ENCODE measurements at places on chromosomes 1 and 21.

DNA sequence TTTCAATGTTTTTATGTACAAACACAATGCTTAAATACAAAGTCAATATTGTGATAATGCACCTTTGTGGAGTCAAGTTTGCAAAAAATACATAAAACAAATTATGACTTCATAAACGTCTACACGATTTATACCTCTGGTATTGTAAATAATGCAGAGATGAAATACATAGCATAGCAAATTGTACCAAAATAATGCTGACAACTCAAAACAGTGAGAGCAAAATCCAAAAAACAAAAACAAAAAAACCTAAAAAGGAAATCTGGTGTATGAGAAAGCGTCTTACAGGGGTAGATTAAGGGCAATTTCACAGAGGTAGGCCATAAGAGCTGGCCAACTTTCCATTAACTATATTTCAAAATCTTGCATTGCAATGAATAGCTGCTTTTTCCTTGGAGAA lies 161.5 kb upstream of the LRRC7 start:
- no peak for DNase-seq

- DNase-seq, result no peak
These were observed 227.0 kb downstream of the PBX1 start for GRCh38 chr1:164785841-164786534.

- peak; percentile 47 for DNase-seq
These were observed 2.5 kb upstream of the TNFRSF18 start for GRCh38 chr1:1208713-1209433.

DNA sequence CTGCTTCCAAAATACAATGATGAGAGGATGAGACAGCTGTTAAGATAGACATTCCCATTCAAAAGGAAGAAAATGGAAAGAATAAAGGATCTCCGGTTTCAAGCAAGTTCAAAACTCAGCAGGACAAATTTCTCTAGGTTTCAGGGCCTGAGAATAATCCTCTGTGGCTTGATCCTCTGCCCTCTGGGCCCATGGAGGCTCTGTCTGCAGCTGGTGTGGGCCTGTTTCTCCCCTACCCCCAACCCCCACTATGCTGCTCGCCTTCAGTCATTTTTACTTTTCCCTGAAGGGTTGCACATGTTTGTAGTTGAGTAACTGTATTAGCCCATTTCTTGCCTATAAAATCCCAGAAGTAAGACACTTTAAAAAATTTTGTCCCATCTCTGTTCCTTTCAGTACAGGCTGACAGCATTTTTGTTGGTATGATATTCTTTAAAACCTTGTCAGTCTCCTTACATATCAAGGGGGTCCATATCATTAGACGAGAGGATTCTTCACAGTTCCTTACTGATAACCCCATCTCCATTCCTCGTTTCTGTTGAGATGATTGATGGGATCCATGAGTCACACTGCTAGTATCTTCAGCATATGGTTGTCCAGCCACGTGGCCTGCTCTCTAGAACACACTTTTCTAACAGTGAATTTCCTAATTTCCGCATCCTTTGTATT lies 10.5 kb downstream of the ZMYM4 start:
- DNase-seq, result no peak

GRCh38 chr1:171251042-171251951 lies 3.0 kb downstream of the FMO1 start:
- DNase-seq, result no peak

GRCh38 chr1:112387807-112388206 lies 8.2 kb upstream of the CTTNBP2NL start:
- DNase-seq, result no peak

- DNase-seq, result no peak
These were observed 83.5 kb upstream of the GADD45A start for GRCh38 chr1:67601539-67601938.

DNA sequence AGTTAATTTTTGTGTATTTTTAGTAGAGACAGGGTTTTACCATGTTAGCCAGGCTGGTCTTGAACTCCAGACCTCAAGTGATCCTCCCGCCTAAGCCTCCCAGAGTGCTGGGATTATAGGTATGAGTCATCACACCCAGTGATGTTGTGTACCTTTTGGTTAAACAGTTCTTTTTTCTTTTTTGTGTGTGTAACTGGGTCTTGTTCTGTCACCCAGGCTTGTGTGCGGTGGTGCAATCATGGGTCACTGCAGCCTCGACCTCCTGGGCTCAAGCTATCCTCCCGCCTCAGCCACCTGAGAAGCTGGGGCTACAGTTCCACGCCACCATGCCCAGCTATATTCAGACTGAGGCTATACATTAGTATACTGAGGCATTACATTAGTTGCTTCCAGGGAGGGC lies 37.8 kb downstream of the GABPB2 start:
- DNase-seq, result no peak

DNA sequence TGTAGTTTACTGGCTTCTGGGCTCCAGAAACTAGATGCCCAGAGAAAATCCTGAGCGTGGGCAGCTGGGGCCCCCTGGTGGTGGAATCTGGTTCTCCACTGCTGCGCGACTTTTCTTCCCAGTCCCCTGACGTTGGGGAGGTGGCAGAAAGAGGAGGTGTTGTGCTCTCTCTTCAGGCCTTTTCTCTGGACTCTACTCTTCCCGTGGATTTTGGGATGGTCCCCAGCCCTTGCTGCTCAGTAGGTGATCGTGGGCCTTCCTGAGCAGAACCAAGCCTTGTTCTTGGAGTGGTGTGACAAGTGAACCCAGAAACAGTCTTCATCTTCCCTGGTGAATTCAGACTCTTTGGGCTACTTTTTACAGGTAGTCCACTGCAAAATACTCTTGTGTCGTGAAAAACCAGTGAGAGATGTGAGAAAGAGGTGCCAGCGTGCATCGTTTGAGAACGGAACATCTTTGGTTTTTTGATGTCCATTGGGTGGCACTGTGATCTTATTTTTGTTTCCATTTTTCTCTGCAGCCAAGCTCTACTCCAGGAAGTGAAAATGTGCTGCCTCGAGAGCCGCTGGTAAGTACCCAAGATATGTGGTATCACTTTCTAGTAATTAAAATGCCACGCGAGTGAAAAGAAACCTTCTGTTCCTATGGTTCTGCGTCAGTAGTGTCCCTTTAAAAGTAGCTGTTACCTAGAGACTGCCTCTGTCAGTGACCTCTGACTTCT lies 20.2 kb downstream of the PEX14 start:
- DNase-seq, result peak; percentile 60

GRCh38 chr1:7150724-7151280 lies 365.5 kb downstream of the CAMTA1 start:
- DNase-seq, result no peak

DNA sequence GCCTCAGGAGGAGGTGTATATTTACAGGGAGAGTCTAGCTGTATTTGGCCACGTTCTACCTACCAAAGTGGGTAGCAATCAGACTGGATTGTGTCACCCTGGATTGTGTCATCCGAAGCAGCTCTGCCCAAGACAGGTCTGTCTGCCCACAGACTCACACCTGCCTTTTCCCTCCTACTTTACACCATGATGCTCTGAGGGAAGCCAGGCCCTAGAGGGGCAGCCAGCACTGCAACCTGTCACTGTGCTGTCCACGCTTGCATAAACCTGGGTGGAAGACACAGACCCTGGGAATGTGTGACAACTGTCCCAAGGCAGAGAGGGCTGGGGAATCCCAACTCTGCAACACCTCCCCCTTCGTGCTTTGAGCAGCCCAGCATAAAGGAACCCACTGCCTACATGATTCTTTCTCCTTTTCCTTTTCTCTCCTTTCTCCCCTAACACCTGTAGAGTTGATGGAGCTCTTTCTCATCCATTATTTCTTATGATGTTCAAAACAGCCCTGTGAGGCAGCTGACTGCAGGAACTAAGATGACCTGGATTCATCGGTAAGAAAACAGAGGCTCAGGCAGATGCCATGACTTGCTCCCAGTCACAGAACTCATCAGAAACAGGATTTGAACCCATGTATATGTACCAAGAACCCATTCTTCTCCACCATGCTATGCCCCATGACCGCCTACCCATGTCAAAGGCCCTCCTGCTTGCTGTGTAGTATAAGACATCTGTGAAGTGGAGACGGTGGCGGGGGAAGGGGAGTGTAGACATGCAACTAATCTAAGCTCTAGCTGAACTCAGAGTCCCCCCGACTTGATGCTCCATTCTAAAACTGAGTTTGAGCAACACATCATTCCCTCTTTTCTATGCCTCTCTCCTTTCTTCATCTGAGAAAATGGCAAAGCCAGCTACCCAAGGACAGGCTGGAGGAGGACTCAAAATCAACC lies 55.9 kb downstream of the ITPKB start:
- DNase-seq, result peak; percentile 43

DNA sequence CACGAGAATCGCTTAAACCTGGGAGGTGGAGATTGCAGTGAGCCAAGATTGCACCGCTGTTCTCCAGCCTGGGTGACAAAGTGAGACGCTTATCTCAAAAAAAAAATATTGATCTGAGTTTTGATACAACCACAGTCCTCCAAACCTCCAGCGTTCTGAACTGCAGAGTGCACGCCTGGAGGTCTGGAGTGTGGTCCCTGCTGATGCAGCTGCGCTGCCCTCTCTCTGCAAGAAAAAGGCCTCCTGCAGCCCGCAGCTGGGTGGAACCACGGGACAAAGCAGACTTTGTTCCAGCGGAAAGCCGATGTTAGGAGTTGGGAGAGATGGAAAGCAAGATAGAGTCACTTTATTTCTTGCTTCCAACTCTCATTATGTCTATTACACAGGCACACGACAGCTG lies 144.9 kb upstream of the SOD1 start:
- no peak for DNase-seq

DNA sequence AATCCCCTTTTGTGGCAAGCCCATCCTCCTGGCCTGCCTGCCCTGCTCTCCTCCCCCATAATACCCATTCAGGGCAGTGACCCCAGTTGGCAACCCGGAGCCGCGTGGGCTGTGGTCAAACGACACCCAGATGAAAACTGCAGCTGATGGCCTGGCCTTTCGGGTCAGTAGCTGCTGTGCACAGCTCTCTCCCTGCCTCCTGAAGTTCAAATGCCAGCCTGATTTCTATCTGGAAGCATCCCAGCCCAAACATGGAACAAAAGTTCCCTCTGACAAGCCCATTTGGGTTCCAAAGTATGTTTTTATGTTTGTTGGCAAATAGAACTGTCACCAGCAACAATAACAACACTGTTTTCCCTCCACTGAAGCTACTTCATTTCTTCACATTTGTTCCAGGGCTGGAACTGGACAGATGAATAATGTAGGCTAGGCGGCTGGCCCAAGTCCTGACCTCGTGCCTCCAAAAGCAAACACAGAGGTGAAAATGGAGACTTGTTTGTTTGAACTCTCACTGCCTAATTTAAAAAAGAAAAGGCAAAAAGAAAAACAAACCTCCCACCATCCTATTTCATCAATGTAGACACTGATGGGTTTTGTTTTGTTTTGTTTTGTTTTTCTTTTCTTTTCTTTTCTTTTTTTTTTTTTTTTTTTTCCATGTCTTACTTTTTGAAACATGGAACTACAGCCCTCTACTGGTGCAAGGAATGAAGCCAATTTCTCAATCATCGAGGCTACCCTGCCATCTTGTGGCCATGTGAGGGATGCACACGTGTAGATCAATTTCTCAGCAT lies 179.0 kb downstream of the ADSS2 start:
- peak; percentile 45 for DNase-seq

- DNase-seq, result no peak
These were observed 67.8 kb upstream of the IPO9 start for GRCh38 chr1:201761178-201761577.

DNA sequence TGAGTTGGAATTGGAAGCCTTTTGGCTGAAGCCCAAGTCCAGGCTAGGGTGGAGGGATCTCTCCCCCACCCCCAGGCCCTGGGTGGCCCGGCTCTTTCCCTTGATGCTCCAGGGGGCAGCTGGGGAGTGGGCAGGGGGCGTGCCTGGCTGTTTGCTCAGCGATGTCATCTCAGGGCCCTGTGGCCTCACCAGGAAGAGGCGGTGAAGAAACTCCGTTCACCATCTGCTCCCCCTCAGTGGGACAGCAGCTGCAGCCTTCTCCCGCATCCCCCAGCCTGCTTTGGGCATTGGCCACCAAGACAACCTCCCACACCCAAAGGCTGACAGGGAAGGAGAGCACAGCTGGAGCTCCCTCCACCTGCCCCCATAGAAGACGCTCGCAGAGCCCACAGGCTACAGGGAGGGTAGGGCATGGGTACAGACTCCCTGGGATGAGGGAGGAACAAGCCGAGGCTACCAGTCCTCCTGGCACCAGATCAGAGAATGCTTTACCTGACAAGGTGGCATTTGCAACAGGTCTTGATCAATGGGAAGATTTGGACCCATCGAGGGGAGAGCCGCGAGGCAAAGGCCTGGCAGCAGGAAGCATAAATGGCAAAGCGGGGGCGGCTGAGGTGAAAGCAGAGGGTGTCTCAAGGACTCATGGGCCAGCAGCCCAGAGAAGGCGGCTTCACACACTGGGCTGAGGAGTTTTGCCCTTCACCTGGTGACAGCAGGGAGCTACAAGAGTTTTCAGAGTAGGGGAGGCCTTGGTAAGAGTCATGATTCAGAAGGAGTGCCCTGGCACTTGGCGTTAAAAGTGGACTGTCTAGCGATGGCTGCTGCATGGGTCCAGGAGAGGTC lies 6.5 kb upstream of the GUCA2A start:
- no peak for DNase-seq

GRCh38 chr1:32780628-32781234 lies 36.4 kb downstream of the YARS1 start:
- DNase-seq, result no peak

GRCh38 chr1:241034203-241034936 lies 322.6 kb downstream of the RGS7 start:
- DNase-seq, result no peak

DNA sequence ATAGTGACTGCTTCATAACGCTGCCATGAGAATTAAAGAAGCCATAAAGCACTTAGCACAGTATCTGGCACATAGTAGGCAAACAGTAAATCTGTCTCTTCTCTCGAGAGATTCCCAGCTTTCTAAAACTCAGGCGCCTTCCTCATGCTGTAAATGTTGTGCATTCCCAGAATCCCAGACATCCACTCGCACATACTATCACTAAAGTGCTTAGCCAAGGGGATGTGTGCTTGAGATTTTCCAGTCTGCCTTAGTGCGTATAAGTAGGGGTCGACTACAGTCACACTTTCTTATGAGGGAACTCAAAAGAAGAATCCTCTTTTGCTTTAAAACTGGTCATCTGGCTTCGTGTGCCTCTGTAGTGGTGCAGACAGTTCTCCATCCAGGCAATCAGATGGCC lies 98.6 kb upstream of the SPATA6 start:
- DNase-seq, result no peak

- DNase-seq, result no peak
These were observed 5.1 kb upstream of the AIM2 start for GRCh38 chr1:159081626-159082025.

GRCh38 chr1:212359794-212360479 lies 54.7 kb downstream of the PACC1 start:
- no peak for DNase-seq

GRCh38 chr1:228348708-228349467 lies 57.7 kb downstream of the TRIM11 start:
- no peak for DNase-seq

DNA sequence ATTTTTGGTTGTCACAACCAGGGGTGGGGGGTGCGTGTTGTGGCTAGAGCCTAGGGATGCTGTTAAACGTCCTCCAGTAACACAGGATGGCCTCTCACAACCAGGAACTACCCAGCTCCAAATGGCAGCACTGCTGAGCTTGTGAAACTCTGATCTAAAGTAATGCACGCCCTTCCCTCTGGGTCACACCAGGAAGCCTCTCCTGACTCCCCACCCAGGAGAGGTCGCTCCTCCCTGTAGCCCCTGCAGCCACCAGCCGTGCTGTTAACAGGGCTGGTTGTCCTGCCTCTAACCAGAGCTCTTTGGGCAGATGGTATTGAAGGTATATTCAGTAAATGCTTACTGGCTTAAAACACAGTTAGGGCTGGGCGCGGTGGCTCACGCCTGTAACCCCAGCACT lies 73.2 kb downstream of the NKAIN1 start:
- DNase-seq, result no peak

- no peak for DNase-seq
These were observed 6.1 kb upstream of the RBP7 start for GRCh38 chr1:9990944-9991343.

GRCh38 chr1:89381618-89382017 lies 17.8 kb downstream of the GBP6 start:
- no peak for DNase-seq

All from effector memory CD4-positive, alpha-beta T cell (primary cell).